Activated CD4-positive, alpha-beta T cell treated with anti-CD3 and anti-CD28 coated beads for 36 hours (primary cell): ENCODE measurements at places on chromosomes 5 and 9.

DNA sequence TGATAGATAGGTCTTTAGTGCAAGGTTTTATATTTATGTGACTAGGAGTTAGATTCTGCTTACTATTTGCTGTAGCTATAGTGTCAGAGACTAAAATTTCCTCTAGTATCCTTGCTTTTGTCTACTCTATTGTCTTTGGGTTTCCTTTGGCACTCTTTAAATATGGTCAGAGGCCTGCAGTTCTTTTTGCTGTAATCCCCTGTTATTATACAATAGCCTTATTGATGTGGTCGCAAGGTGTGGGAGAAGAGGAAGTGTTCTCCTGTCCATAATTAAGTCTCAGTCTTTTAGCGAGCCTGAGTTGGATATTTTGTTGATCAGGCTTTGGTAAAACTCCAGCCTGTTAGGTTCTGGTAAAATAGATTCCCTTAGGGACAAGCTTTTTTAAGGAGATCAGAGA is 34.9 kb downstream of the LURAP1L start:
- DNase-seq = no peak

DNA sequence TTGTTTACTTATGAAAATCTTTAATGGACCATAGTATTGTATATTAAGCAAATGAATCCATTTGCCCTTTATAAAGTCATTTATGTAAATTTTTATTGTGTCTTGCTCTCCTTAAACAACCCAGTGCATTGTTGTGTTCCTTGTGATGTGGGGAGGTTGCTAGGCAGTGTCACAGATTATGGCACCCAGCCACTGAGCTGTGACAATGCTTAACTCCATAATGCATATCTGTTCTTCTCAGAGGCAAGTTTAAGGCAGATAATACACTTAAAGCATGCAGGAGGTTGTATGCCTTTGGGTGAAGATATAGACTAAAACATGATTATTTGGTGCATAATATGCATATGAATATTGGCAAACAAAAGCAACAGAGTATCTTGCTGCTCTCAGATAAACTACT is 269.6 kb upstream of the RIOK2 start:
- DNase-seq = no peak

GRCh38 chr5:160175438-160176218 is 53.7 kb upstream of the FABP6 start:
- DNase-seq = no peak

DNA sequence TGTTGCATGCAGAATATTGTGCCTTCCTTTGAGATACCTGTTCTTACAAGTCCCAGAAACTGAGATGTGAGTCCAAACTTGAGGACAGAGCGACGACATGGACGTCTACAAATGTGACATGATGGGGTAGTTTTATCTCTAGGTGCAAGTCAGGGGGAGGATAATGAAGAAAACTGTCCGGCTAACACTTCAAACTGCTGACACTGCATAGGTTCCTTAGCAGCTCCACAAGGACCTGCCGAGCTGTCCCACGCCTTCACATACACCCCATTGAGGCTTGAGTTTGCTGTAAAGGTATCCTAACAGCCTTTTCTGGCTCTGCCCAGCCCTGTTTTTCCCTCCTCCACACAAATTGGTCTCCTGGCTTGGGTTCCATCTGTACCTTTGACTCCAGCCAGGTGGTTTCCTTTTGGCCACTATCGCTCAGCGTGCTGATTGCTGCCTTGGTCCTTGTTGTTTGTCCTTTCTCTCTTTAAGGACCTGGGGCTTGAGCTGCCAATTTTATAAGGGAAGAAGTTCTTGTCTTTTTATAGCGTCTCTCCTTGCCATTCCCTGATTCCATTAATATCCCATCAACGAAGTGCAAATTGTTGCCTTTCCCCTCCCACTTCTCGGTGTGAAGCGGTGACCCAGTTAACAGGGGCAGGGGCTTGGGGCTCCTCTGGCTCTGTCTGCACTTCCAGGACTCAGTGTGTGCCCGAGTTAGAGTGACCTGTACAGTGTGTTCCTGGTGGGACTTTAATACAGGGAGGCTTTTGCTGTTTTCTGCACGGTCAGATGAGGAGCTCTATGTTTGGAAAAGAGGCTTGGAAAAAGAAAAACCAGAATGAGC is 100.3 kb downstream of the PCSK1 start:
- no peak for DNase-seq

- DNase-seq = no peak
Measured at GRCh38 chr9:121275781-121276658, 8.1 kb downstream of the GSN start.

DNA sequence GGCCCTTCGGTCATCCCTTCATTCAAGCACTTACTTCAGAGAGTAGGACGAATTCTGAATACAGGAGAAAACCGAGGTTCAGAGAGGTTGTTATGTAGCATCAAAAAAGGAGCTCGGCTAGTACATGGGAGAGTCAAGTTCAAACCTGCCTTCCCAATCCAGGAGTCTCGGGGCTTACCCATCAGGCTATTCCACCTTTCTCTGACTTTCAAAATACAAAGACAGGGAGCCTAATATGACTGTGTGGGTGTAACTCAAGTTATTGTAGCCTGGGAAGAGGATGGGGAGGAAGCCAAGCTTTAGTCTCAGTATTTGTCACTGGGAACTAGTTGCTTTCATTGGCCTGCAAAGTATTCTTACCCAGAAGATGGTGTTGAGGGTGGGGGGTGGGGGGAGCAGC is 274.8 kb upstream of the PANK3 start:
- DNase-seq = no peak

DNA sequence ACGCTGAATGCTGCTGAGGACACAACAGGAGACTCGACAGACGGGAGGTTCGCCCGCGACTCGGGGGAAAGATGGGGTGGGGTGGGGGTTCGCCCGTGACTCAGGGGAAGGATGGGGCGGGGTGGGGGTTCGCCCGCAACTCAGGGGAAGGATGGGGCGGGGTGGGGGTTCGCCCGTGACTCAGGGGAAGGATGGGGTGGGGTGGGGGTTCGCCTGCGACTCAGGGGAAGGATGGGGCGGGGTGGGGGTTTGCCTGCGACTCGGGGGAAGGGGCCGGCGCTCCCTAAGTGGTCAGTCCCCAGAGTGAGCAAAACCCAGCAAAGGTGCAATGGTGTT is 2.2 kb downstream of the LCN6 start:
- DNase-seq = no peak

- no peak for DNase-seq
Measured at GRCh38 chr5:173878224-173878967, 9.8 kb upstream of the CPEB4 start.

- DNase-seq = no peak
Measured at GRCh38 chr5:7419846-7420245, 23.9 kb downstream of the ADCY2 start.

- DNase-seq = peak; percentile 75
Measured at GRCh38 chr9:5186416-5187169, 1.2 kb upstream of the INSL6 start.

DNA sequence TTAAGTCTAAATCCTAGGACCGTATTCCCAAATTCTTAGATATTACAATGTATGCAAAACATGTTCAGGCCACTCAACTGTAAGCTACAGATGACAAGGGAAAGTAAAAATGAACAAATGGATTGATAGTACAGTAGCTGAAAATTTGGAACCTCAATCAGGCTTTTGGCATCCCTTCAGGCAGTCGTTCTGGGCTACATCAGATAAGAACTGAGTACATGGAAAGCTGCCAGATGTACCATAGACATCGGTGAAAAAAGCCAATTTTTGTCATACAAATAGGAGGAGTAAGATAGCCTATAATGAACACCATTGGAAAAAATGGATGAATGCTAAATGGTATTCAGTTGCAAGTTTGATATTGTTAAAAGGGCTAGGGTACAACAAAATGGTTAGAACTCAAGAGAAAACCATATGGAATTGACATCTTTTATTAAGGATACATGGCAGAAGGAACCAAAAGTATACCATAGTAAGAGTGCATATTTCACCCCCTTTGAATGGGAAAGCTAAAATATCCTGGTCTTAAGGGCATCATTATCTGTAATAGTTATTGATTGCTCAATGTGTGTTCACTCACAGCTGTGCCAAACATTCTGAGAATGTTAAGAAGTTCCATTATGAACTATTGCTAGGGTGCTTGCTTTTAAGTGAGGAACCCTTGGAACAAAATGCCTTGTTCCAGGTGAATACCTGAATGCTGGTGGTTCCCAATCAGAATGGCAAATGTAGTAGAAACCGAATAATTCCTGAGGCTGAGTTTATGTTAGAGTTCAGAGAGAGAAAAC is 86.4 kb downstream of the NR3C1 start:
- no peak for DNase-seq

GRCh38 chr5:60248901-60249300 is 355.4 kb upstream of the PDE4D start:
- DNase-seq = no peak

DNA sequence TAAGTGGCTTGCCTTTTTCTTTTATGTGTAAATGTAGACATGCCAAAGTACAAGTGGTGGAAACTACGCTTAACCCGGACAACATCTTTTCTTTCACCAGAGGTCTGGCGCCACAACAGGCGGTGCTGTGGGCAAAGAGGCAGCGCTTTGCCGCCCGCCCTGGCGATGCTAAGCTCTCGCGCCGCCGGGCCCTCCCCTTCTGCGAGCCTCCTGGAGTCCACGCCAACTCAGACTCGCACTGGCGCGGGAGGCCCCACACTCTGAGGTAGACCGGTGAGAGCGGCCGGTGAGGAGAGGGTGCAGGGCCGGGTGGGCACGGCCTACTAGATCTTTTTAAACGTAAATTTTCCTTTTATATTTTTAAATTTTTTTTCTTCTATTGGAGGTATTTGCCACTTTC is 2253.1 kb upstream of the C9orf72 start:
- DNase-seq = no peak

DNA sequence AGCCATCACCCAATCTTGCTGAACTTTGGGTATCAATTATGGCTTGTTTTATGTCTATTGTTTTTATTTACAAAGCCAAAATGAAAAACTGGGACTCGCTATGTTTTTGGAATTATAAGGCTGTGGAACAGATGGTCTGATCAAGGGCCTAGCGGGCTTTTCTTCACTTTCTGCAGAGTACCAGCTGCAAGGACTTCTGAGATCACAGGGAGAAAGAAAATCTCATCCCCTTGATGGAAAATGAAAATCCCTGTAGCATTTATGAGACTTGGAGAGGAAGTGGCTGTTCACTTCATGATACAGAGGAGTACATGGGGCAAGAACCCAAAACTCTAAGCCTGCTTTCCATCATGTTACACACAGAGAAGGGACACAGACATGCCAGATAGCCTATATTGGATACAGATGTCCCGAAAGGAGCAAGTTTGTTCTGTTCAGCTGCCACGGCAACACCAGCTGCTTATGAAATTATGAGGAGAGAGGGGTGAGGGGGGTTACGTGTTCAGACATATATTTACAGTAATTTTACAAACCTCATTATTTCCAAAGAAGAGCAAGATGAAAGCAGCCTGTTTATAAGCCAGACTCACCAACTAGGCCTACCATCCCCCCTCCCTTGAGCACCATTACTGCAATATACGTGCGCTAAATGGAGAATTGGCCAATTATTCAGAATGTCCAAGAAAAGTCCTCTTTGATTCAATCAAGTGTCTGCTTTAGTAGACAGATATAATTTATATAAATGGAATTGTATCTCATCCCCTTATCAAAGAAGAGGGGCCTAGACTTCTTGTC is 220.0 kb downstream of the MARCHF11 start:
- DNase-seq = no peak

DNA sequence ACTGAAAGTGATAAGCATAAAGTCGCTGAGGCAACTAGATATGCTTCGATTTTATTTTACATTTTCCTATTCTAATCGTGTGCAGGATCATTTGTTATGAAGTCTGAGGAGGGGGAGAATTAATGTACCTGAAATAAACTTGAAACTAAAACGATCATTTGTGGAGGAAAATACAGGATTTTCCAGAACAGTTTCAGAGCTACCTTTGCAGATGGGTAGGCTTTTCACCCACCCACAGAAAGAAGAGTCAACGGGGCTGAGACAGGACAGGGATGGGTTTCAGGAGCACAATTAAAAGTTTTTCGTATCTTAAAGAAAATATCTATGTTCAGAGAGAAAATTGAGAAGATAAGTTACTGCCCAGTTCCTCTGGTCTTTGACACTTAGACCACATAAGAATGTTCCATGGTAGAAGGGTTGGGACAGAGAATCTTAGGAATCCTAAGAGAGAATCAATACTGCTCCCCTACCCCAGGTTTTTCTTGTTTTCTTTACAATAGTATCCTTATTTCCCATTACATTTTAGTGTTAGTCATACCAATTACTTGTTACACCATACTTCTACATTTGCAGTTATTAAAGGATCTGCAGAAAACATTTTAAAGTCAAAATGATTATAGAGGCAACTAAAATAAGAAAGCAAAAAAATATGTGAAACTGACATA is 211.4 kb downstream of the DEPDC1B start:
- no peak for DNase-seq

- DNase-seq = no peak
Measured at GRCh38 chr9:125472926-125473701, 211.5 kb downstream of the GAPVD1 start.

- DNase-seq = no peak
Measured at GRCh38 chr9:99563364-99563763, 258.3 kb upstream of the NR4A3 start.
